ENCODE measurements at places on chromosomes 7 and 10.

- no peak for DNase-seq
These were observed 281.4 kb upstream of the MKLN1 start for GRCh38 chr7:131046246-131046645.

DNA sequence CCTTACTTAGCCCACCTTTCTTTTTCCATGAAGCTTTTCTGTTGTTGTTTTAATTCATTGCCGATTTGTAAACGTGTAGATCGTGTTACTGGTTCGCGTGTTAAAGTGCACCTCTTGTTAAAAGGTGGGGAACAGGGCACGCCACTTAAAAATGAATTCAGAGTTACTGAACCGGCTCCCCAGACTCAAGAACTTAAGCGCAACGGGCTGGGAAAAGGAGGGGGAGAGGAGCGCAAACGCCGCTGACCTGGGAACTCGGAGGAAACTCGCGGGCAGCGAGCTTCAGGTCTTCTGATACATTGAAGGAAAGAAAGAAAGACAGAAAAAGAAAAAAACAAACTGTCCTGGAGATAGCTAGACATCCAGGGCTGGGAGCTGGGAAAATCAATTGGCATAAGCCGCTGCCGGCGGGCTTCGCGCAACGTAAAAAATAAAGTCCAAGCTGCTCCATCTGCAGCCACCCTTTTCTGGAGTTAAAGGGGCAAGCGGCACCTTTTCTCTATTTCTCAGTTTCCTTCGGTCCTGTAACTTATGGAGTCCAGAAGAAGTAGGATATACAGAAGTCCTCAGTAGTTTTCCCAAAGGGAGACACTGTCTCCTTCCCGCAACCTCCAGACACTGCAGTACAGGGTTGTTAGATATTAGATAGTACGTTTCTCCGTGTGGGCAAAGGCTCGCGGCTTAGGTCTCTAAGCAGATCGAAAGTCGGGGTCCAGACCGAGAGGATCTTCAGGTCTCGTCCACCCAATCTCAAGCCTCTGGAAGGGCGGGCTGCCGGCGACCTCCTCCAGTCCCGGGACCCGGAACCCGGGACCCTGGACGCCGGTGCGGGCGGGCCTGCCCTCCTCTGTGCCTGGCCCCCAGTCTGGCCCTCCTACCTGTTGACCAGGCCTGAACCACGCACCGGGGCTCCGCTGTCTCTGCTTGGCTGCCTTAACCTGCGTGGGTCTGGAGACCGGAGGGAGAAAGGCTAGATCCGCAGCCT is 1.8 kb upstream of the DLX6 start:
- DNase-seq, result no peak

- DNase-seq, result no peak
These were observed 309.4 kb upstream of the ZNF32 start for GRCh38 chr10:43958071-43958432.

- DNase-seq, result no peak
These were observed 62.6 kb downstream of the ADK start for GRCh38 chr10:74213571-74214162.

All from CMK (cell line).